ENCODE measurements at places on chromosomes 4 and X.

GRCh38 chr4:146842876-146843275, 102.8 kb downstream of the TTC29 start:
- DNase-seq: no peak

- DNase-seq: no peak
Observed at GRCh38 chrX:11530621-11531020, 135.1 kb downstream of the ARHGAP6 start.

- DNase-seq: no peak
Observed at GRCh38 chr4:42366959-42367358, 30.3 kb upstream of the SHISA3 start.

GRCh38 chr4:33722254-33722653, 2522.1 kb downstream of the ARAP2 start:
- DNase-seq: no peak

DNA sequence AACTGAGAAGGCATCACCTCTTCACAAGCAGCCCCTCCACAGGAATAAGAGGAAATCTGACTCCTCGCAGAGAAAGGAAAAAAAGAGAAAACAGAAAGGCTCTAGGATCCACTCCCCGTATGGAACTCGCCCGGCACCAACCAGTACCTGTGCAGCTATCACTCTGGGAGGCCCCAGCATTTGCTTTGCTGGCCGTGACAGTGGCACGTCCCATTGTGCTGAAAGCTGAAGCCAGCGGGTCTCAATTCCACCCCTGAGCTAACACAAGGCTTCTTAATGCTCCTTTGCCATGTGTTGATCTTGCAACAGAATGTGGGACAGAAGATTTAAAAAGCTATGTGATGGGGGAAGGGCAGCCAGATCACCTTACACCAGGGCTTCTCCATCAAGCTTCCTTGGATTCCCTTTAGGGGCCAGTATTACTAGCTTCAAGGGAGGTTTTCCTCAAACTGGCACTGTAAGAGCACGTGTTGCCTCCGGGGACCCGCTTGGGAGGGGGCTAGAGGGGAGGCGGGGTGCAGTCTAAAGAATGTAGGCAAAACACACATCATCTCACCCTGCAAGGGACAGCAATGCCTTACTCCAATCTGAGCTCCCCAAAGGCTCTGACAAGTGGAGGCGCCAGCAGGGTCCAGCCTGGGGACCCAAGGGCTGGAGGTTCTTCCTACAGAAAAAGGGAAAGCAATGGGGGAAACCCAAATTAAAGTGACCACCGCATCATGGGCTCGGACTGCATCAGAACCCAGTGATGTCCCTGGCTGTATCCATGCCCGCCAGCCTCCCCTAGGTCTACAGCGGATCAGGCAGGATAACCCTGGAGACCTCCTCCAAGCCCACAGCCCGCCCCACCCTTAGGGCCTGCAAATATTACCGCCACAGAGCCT, 1.2 kb downstream of the USP46 start:
- DNase-seq: no peak

GRCh38 chr4:129403848-129404247, 307.9 kb downstream of the C4orf33 start:
- DNase-seq: no peak

DNA sequence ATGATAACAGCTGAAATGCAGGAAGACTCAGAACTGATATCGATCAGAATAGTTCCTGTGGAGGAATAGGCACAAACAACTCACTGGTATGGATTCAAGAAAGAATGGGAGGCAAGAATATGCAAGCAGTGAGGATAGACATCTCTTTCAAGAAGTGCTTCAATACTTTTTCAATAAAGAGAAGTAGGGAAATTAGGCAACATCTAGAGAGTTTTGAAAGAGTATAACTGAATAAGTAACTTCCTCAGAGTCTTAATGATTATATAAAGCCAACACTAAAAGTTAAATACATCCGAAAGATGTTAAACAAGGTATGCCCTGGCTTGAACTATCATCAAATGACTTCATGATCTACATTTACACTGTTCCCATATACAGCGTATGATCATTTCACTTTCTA, 1443.0 kb downstream of the PCDH7 start:
- no peak for DNase-seq

DNA sequence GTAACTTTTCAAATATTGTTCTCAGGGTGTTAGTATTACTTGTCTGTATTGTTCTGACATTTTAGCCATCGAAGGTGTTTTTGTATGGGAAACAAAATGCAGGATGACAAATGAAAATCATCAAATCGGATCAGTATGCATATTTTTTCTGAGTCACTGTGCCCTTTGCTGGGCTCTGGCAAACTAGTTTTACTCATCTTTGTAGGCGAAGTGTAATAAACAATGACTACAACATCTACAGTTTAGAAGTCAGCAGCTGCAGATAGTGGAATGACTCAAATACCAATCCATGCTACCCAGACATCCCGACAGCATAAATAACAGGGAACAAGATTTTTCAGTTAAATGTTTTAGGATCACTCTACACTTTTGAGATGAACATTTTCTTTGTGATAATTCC, 557.3 kb upstream of the TENM3 start:
- peak; percentile 33 for DNase-seq

- DNase-seq: peak; percentile 89
Observed at GRCh38 chr4:86977621-86978184, 42.9 kb downstream of the AFF1 start.

- DNase-seq: no peak
Observed at GRCh38 chrX:17030092-17030491, 83.6 kb downstream of the REPS2 start.

DNA sequence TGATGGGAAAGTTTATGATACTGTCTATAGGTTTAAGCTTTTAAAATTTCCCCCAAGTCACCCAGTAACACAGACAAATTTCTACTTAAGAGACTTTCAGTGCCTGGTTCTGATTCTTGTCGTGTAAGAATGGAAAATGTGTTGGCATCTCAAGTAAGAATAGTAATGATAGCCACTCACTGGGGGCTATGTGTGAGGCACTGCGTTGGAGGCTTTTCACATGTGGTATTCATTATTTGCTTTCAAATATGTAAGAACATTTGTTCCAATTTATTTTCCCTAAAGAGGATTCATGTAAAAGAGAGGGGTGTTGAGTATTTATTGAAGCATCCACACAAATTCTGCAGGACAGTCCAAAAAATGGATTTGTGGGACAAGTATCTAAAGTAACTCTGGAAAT, 143.6 kb downstream of the FNIP2 start:
- DNase-seq: no peak

DNA sequence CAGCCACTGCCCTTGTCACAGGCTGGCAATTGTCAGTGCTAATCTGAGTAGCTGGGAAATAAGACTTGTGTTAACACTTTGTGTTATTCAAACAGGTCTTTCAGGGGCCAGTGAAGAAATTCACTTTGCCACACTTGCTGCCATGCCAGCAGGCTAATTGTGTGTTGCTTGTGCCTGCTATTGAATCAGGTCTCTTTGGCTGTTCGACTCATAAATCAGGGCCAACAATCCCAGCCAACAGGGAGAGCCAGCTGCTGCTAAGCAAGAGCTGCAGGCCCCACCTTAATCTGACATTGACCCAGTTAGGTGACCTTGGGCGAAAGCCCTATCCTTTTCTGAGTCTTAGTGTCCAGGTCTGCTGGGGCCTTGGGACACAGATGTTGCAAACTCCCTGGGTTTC, 28.1 kb upstream of the MAMLD1 start:
- DNase-seq: no peak

GRCh38 chr4:177968817-177969442, 526.7 kb upstream of the AGA start:
- no peak for DNase-seq

- no peak for DNase-seq
Observed at GRCh38 chrX:155009994-155010472, 12.5 kb downstream of the F8 start.

- DNase-seq: no peak
Observed at GRCh38 chr4:16914208-16914607, 15.8 kb upstream of the LDB2 start.
